ENCODE measurements at places on chromosomes 7 and 10.

DNA sequence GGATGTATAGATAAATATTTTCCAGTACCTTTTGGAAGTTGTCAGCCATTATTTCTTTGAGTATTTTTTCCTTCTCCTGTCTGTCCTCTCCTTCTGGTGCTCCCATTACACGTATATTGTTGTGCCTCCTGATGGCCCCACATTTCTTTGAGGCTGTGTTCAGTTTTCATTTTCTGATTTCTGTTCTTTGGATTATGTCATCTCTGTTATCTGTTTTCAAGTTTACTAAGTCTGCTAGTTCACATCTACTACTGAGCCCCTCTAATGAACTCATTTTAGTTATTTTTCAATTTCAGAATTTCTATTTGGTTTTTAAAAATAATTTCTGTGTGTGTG is 16.3 kb downstream of the RBM33 start:
- H3K4me3 ChIP-seq: no peak overlapping the region
- no peak for DNase-seq
- H3K36me3 ChIP-seq: no peaks in the 10 kb centered on the region
- H3K27ac ChIP-seq: no peak overlapping the region

DNA sequence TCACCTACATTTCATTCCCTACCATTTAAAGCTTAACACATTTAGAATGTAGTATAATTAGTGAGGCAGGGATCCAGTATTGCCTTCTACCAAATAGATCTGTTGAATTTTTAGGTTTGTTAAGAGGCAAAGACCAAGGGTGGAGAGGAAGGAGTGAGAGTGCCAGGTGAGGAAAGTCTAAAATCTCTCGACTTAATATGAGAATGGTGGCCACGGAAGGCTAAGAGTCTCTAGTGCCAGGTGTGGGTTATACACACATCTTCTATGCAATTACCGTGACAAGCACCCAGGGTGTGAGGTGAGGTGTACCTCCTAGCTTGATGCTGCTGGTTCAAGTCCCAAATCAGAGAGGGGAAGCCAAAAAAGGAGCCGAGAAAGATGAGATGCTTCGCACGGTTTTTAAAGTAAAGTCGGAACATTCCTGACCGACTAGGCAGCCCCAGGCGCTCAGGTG is 439 bp downstream of the IQUB start:
- peaks cover 24% of the 10 kb centered on the region for H3K4me1 ChIP-seq
- H3K4me3 ChIP-seq: peak overlapping the region; percentile 66
- no peaks in the 10 kb centered on the region for H3K36me3 ChIP-seq
- no peak for DNase-seq
- peak overlapping the region; percentile 89 for H3K27ac ChIP-seq
- no peaks in the 10 kb centered on the region for H3K27me3 ChIP-seq

- no peak overlapping the region for H3K27ac ChIP-seq
- no peaks in the 10 kb centered on the region for H3K27me3 ChIP-seq
- H3K4me3 ChIP-seq: no peak overlapping the region
- peaks cover 29% of the 10 kb centered on the region for H3K36me3 ChIP-seq
Observed at GRCh38 chr10:95848841-95849240, 58.9 kb upstream of the CC2D2B start.

DNA sequence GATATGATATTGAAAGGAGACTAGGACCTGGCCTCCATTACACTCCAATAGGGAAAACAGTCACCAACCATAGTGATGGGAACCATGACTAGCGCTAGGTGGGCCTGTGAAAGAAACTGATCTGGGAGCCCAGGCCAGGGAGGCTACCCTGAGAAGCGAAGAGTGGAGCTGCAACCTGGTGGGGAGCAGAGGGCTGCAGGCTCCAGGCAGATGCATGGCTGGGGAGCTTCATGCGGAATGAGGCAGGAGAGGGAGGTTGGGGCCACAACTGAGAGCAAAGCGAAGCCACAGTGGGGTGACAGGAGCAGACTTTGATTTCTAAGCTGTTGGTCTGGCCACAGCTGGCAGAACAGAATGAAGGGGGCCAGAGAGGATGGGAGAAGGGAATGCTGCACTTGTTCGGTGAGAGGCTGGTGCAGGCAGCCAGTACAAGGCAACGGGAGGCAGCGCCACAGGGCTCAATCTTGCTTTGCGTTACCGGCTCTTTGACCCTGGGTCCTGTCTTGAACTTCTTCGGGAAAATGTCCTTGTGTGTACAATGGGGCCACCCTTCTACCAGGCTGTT is 88.4 kb downstream of the TACC2 start:
- no peaks in the 10 kb centered on the region for H3K36me3 ChIP-seq
- H3K4me1 ChIP-seq: peaks cover 27% of the 10 kb centered on the region
- DNase-seq: no peak
- H3K4me3 ChIP-seq: no peak overlapping the region

DNA sequence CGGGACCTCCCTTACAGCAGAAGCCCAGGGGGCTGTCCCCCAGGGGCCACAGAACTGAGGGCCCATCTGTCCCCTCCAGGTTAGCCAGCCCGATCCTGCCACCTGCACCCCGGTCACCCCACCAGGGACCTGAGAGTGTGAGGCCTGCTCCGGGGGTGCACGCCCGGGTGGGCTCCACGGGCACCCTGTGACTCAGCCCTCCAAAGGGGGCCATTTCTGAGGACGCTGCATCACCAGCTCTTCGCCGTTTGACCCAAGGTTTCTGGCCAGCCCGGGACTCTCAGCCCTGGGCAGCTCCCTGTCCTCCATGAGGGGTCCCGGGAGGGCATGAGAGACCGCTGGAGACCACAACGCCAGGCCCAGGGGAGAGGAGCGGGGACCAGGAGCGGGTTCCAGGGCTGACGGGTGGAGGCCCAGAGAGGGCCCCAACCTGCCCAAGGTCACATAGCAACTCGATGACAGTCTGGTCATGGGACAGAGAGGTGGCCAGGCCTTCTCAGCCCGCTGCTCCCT is 79.3 kb downstream of the ELFN1 start:
- peaks cover 22% of the 10 kb centered on the region for H3K27me3 ChIP-seq
- H3K4me1 ChIP-seq: peaks cover 14% of the 10 kb centered on the region
- peaks cover 7% of the 10 kb centered on the region for H3K36me3 ChIP-seq
- peak overlapping the region; percentile 78 for H3K27ac ChIP-seq
- no peak overlapping the region for H3K4me3 ChIP-seq

- no peak overlapping the region for H3K4me3 ChIP-seq
- DNase-seq: no peak
- H3K27me3 ChIP-seq: no peaks in the 10 kb centered on the region
- H3K27ac ChIP-seq: no peak overlapping the region
- no peaks in the 10 kb centered on the region for H3K4me1 ChIP-seq
- no peaks in the 10 kb centered on the region for H3K36me3 ChIP-seq
Observed at GRCh38 chr10:77334501-77334900, 303.1 kb downstream of the KCNMA1 start.

- no peak overlapping the region for H3K4me3 ChIP-seq
- no peak overlapping the region for H3K27ac ChIP-seq
- H3K36me3 ChIP-seq: no peaks in the 10 kb centered on the region
- H3K27me3 ChIP-seq: peaks cover 8% of the 10 kb centered on the region
- H3K4me1 ChIP-seq: peaks cover 12% of the 10 kb centered on the region
Observed at GRCh38 chr10:130127364-130128061, 8.7 kb upstream of the GLRX3 start.

DNA sequence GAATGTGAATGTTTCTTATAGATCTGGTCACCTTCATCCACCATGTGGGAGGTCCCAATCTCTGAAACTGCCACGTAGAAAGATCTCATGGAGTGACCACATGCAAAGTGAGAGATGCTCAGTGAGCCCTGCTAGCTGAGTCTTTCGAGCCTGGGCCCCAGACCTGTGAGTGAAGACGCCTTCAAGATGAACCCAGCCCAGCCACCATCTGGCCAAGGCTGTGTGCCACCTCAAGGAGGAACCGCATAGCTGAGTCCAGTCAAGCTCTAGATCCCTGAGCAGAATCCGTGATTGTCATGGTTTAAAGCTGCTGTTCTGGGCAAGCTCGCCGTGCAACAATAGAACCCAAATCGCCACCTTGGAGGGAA is 20.2 kb upstream of the PPIF start:
- no peaks in the 10 kb centered on the region for H3K27me3 ChIP-seq
- no peak overlapping the region for H3K4me3 ChIP-seq
- no peak for DNase-seq
- no peaks in the 10 kb centered on the region for H3K4me1 ChIP-seq
- no peaks in the 10 kb centered on the region for H3K36me3 ChIP-seq

- H3K27me3 ChIP-seq: no peaks in the 10 kb centered on the region
- no peaks in the 10 kb centered on the region for H3K36me3 ChIP-seq
- no peak overlapping the region for H3K27ac ChIP-seq
- H3K4me1 ChIP-seq: no peaks in the 10 kb centered on the region
- no peak for DNase-seq
Observed at GRCh38 chr7:98488167-98488566, 87.3 kb upstream of the BAIAP2L1 start.

- no peak overlapping the region for H3K4me3 ChIP-seq
- no peak overlapping the region for H3K27ac ChIP-seq
- H3K4me1 ChIP-seq: no peaks in the 10 kb centered on the region
- H3K36me3 ChIP-seq: no peaks in the 10 kb centered on the region
- no peaks in the 10 kb centered on the region for H3K27me3 ChIP-seq
Observed at GRCh38 chr7:152868122-152869040, 108.8 kb downstream of the ACTR3B start.

DNA sequence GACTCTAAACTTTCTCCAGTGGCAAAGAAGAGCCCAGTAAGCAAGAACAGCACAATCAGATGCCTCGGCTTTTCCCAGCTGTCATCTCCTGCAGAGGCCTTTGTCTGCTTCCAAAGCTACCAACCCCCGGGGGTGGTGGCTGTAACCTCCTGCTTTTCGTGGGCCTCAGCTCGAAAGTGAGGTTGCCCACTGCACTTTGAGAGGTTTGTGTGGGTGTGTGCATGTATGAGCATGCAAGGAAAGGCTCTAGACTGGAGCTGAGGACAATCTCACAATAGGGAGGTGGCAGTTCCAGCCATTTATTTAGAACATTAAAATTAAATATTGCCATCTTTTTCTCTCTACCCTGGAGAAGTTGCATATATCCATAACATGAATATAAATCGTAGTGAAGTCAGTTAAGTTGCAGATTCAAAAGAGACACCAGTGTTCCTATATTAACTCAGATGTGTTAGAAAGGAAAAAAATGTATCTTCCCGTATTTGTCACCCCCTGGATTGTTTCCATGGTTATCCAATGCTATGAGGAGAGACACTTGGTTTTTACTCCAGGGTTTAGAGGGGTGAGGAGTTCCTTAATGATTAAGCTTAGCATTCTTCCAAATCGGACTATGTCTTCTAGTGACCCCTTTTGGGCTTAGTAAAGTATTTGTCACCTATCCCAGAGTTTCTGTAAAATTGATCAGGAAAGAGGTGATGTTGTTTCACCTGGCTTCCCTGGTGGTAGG is 781.1 kb downstream of the INHBA start:
- H3K27ac ChIP-seq: no peak overlapping the region
- no peaks in the 10 kb centered on the region for H3K27me3 ChIP-seq
- no peak overlapping the region for H3K4me3 ChIP-seq
- no peak for DNase-seq
- no peaks in the 10 kb centered on the region for H3K36me3 ChIP-seq

- H3K36me3 ChIP-seq: no peaks in the 10 kb centered on the region
- no peaks in the 10 kb centered on the region for H3K4me1 ChIP-seq
- H3K4me3 ChIP-seq: no peak overlapping the region
- H3K27ac ChIP-seq: no peak overlapping the region
- DNase-seq: no peak
- H3K27me3 ChIP-seq: no peaks in the 10 kb centered on the region
Observed at GRCh38 chr10:80856186-80856585, 318.5 kb downstream of the SH2D4B start.

DNA sequence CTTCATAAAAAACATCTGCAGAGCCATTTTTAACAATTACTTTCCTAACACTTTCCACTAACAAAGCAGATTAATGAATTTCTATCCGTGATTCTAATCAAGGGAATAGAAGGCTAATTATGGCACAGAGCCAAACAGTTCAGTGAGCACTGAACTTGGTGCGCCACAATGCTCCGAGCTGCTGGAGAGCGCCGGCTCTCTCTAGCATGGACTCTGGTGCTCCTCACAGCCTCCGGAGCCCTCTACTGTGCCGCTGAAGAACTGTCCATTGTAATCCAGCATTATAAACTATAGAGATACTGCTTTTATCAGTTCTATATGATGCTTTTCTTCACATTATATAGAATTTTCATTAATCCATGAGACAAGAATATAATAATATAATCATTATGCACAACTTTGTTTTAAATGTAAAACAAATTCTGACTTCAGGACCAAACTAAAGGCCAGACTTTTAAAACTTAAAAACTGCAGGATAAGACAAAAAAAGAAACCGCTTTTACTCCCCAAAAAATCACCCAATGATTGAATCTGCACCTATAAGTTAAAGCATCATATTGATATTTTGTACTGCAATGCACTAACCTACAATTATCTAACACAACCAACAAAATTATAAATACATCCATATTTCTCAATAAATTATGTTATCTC is 123.6 kb downstream of the RNF32 start:
- no peaks in the 10 kb centered on the region for H3K27me3 ChIP-seq
- peaks cover 23% of the 10 kb centered on the region for H3K36me3 ChIP-seq
- no peak overlapping the region for H3K27ac ChIP-seq
- peak; percentile 58 for DNase-seq

DNA sequence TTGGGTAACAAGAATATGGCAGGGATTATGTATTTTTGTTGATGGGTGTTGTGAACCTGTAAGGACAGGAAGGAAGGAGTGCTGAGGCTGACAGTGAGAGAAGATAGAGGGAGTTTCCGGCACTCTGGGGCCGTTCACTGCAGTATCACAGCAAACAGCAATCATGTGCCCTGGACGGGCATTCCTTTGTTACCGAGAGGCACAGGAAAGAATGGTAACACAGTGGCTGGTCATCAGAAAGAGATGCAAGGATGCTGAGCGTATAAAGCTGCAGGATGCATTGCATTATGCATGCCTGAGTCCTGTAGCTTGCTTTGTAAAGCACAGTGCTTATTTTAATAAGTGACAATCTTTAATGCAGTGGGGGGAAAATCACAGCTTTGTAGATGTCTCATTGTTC is 286.8 kb downstream of the RPS24 start:
- H3K36me3 ChIP-seq: no peaks in the 10 kb centered on the region
- no peak overlapping the region for H3K27ac ChIP-seq
- H3K27me3 ChIP-seq: no peaks in the 10 kb centered on the region
- no peak for DNase-seq
- H3K4me1 ChIP-seq: peaks cover 17% of the 10 kb centered on the region

GRCh38 chr7:22635349-22635748 is 91.7 kb upstream of the IL6 start:
- H3K4me3 ChIP-seq: no peak overlapping the region
- no peak overlapping the region for H3K27ac ChIP-seq
- H3K27me3 ChIP-seq: no peaks in the 10 kb centered on the region
- no peaks in the 10 kb centered on the region for H3K4me1 ChIP-seq
- H3K36me3 ChIP-seq: no peaks in the 10 kb centered on the region
- no peak for DNase-seq

GRCh38 chr10:77291596-77292505 is 345.8 kb downstream of the KCNMA1 start:
- DNase-seq: no peak
- H3K4me1 ChIP-seq: peaks cover 11% of the 10 kb centered on the region
- H3K36me3 ChIP-seq: no peaks in the 10 kb centered on the region
- H3K4me3 ChIP-seq: no peak overlapping the region

DNA sequence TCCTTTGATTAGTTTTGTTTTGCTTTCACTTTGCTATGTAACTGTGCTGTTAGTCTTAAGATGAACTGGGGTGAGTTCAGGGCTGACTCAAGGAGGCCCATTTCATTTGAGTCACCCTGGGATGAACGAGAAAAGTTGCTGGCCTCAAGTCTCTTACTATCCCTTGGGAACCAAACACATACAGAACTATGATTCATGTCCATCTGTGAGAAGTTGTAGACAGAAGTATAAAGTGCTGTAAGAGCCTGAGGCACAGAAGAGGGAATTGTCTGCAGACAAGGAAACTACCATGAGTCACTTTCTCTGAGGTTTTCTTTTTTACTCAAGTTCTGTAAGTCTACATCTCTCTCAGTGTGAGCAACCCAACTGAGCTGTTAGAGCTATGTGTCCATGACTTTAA is 179.8 kb upstream of the CSTF2T start:
- no peak overlapping the region for H3K4me3 ChIP-seq
- H3K36me3 ChIP-seq: no peaks in the 10 kb centered on the region
- no peaks in the 10 kb centered on the region for H3K27me3 ChIP-seq
- peak overlapping the region; percentile 49 for H3K27ac ChIP-seq
- H3K4me1 ChIP-seq: peaks cover 32% of the 10 kb centered on the region
- peak; percentile 22 for DNase-seq

Data from heart right ventricle (tissue), 16 donors.